NCI-H1436 (cell line): ENCODE measurements at places on chromosomes 4 and X.

- no peak for DNase-seq
Observed at GRCh38 chr4:17310269-17310652, 201.6 kb downstream of the QDPR start.

- no peak for DNase-seq
Observed at GRCh38 chr4:186167605-186168004, 23.8 kb upstream of the CYP4V2 start.

DNA sequence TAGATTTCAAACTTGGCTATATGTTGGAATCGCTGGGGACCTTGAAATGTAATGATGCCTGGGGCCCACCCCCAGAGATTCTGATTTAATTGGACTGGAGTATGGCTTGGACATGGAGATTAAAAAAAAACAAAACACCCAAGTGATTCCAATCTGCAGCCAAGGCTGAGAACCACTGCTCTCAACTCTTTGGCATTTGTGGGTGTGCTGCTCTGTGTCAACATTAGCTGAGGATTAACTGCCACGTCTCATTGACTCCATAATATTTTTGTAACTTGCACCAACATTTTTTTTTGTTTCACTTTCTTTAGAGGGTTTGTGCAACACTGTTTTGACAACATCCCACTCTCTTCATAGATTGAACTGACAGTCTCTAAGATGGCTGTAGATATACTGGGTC is 41.1 kb upstream of the PDK3 start:
- DNase-seq = no peak

DNA sequence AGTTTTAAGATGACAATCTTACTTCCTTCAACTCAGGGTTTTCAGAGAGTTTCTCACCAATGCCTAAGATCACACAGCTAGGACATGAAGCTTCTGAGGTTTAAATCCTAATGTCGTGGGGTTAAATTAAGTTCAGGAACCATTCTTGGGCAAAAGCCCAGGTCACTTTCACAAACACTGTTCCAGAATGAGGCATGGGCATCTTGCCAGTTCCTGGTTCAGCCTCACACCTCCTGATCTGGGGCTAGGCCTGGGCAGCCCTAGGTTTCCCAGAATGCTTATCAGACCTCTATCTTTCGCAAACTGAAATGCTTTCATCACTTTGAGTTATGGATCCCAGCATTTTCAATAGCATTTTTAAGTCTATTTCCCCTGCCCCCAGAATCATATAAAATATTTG is 224.8 kb upstream of the EDA2R start:
- DNase-seq = no peak

GRCh38 chr4:154231806-154232478 is 259.7 kb downstream of the DCHS2 start:
- DNase-seq = no peak

DNA sequence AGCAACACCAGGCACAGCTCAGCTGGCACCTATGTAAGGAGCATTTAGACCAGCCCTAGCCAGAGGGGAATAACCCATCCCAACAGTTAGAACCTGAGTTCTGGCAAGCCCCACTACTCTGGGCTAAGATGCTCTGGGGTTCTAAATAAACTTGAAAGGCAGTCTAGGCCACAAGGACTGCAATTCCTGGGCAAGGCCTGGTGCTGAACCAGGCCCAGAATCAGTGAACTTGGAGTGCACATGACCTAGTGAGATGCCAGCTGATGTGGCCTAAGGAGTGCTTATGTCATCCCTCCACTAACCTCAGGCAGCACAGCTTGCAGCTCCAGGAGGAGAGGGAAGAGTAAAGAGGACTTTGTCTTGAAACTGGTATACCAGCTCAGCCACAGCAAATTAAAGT is 7.6 kb upstream of the PRRG3 start:
- no peak for DNase-seq

DNA sequence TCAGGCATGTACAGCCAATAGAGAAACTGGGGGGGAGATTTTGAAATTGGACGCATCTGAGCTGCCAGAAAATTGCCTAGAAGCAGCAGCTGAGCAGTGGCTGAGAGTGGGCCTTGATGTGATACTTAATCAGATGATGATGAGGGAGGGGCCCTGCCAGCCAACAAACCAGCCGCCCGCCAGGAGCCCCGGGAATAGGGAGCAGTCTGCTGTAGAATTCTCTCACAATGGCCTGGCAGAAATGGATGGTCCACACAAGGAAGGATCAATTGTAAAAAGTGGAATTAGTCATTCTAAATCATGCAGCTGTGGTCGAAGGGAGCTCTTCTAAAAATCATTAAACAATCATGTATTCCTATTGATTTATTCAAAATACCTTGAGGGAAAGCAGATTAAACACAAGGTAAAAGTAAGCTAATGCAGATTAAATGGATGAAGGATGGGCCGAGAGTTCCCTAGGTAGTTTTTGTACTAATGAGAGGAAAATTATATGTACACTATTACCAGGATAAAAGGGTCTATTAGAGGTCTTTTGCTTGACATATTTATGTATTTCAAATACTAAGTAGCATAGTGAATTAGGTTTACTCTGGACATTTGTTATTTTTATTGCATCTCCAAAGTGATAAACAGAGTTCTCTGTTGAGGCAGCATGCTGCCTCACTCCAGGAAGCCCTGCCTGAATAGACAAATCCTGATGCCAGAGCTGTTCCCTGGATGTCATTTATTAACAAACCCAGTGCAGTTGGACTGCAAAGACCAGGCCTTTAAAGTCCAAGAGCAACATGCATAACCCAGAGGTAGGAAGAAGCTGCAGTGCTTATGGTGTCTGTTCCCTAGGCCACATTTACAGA is 91.3 kb downstream of the NKX6-1 start:
- no peak for DNase-seq

DNA sequence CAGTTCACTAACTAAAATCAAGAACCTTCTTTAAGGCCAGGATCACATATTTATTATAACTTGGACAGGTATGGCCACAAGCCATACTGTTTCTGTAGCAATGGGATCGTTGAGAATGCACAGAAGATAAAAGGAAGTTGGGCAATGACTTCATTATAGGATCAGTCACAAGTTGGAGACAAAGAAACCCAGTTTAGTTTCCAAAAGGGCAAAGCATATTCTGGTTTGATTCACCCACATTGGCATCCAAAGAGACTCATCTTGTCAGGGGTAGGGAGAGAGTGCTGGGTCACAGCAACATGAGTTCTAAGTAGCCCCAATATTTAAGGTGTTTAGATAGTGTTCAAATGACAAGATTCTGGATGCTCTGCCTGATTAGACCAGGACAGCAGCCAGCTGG is 317.1 kb upstream of the GALNT7 start:
- DNase-seq = no peak

DNA sequence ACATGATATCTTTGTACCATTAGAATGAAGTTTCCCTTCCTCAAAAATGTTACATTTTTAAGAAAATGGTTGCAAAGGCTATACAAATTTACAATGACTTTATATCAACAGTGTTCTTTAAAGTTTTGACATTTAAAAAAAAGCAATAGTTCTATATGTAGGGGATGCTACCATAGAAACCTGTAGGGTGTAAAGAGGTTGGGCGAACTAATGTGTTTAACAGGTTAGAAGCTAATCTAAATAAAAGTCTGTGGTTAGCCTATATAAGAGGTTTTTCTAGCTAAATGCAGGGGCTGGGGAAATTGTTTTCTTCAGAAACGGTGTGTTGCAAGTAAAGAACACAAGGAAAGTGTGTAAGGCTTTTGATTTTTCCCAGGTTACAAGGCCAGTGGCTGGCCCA is 73.3 kb downstream of the GBA3 start:
- no peak for DNase-seq

DNA sequence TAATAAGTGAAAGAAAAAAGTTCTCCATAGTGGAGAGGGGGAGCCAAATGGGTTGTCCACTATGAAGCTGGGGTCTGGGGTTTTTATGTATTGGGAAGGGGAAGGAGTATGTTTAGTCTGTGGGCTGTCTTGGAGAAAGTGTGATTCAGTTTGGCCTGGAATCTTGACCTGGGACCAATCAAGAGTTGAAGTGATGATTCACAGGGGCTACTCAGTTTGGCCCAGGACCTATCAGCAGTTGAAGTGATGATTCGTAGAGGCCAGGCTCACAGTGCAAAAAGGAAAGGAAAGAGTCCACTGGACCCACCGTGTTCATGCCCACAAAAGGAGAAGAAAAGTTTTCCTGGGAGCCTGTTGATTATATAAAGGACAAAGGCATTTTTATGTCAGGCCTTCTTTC is 47.3 kb upstream of the RAB9B start:
- DNase-seq = no peak

DNA sequence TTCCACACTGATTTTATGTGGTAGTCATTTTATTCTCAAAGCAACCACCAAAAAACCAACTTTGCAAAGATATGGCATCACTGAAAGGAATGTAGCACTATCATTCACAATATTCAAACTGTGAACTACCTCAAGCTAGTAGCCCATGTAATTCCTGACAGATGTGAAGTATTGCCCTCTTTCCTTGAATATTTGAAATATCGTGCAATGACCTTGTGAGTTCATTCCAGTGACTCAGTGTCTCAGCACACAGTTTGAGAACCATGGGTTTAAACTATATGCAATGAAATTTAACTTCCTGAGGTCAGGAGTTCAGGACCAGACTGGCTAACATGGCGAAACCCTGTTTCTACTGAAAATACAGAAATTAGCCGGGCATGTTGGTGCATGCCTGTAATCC is 20.9 kb upstream of the IQCM start:
- DNase-seq = no peak

DNA sequence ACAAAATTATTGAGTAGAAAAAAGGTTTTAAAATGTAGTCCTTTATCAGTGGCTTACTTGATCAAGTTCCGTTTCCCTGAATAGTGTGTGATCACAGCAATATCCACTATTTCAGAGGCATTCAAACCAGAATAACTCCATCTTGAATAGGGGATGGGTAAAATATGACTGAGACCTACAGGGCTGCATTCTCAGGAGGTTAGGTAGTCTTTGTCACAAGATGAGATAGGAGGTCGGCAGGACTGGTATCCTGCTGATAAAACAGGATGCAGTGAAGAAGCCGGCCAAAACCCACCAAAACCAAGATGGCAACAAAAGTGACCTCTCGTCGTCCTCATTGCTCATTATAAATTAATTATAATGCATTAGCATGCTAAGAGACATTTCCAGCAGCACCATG is 24.7 kb downstream of the TSPAN6 start:
- no peak for DNase-seq
